ENCODE measurements at places on chromosomes 5 and 9.

GRCh38 chr9:85421641-85422040, 320.1 kb downstream of the AGTPBP1 start:
- DNase-seq = no peak

GRCh38 chr5:79172269-79172668, 60.7 kb downstream of the BHMT start:
- no peak for DNase-seq

- DNase-seq = no peak
Measured at GRCh38 chr9:89116064-89116804, 62.4 kb downstream of the SHC3 start.

DNA sequence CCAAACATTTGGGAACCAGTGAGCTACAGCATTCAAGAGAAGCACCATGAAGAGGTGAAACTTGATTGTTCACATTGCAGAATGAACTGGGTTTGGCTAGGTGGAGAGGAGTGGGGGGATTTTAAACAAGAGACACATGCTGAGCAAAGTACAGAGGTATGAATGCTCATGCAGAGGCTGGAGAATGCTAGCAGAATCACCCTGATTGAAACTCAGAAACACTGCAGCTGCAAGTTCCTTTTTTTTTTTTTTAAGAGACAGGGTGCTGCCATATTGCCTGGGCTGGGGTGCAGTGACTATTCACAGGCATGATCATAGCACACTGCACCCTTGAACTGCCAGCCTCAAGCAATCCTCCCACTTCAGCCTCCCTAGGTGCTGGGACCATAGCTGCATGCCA, 35.1 kb downstream of the DENND1A start:
- no peak for DNase-seq

DNA sequence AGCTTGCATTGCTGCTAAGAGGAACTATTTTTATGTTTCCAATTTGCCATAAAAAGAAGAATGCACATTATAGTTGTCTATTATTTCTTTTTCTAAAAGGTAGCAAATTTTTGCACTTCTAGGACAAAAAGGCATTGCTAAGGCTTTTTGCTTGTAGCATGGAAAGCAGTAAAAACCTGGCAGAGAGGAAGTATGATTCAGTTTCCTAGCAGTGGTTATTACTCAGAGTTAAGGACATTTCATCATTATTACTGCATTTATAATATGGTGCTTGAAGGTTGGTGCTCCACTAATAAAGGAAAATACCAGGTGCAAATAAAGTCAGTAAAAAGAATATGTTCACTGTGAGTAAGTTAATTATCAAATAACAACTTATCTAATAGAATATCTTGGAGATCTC, 179.8 kb upstream of the PLPPR1 start:
- no peak for DNase-seq

- no peak for DNase-seq
Measured at GRCh38 chr9:124503713-124504529, 3.3 kb downstream of the NR5A1 start.

DNA sequence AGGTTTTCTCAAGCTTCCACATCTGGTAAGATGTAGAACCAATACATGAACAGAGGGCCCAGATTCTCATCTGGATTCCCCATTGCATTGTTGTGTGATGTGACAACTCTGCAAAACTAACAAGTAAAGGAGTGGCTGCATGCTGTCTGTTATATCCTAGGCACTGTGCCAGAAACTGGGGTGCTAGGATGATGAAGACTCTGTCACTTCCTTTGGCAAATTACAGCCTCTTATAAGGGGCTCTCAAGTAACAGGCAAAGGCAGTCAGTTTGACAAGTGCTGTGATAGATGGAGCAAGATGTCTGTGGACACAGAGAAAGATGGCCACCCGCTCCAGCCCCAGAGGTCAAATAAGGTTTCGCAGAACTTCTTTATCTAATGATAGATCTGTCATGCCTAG, 115.7 kb downstream of the PAPPA start:
- DNase-seq = no peak

GRCh38 chr5:58407042-58407719, 52.7 kb downstream of the PLK2 start:
- DNase-seq = no peak

GRCh38 chr9:125513668-125514413, 193.2 kb downstream of the MAPKAP1 start:
- DNase-seq = no peak

GRCh38 chr5:141858079-141858765, 20.0 kb downstream of the PCDH1 start:
- no peak for DNase-seq

GRCh38 chr9:30075451-30076199, 2308.8 kb upstream of the ACO1 start:
- no peak for DNase-seq

- no peak for DNase-seq
Measured at GRCh38 chr5:159784993-159785392, 131.3 kb upstream of the ADRA1B start.

GRCh38 chr5:75461679-75462078, 49.8 kb downstream of the CERT1 start:
- DNase-seq = no peak

DNA sequence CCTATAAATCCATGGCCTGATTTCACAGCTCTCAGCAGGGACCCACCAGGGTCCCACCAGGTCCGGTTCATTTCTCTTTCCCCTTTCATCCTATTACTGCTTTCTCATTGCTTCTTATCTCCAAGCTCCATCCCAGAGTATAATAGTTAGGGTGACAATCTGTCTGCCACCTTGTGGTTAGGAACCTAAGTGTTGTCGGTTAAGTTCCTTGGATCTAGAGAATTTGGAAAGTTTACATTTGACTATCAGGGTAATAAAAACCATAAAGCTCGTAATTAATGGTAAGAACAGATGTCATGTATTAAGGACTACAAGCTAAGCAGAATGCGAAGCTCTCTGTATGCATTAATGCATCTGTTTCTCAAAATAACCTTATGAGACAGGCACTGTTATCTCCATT, 259.1 kb downstream of the SH3GL2 start:
- DNase-seq = no peak

GRCh38 chr5:119271758-119272730, 83.8 kb upstream of the TNFAIP8 start:
- DNase-seq = no peak

DNA sequence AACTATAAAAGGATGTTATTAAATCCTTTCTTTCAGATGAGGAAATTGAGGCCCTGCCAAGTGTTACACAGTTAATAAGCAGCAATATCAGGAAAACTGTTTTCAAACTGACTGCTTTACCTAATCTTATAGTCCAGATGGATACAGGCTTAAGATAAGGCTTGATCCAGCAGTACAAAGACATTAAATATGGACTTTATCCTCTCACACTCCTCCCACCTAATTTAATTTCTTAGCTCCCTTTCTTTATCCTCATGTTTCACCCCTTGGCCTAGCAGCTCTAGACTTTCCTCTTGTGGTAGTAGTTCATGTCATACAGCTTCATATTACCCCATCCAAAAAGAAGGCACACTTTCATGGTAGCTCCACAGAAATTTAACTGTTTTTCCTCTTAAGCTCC, 164.5 kb downstream of the BAAT start:
- DNase-seq = no peak

GRCh38 chr9:102740578-102740977, 254.6 kb upstream of the CYLC2 start:
- DNase-seq = no peak

DNA sequence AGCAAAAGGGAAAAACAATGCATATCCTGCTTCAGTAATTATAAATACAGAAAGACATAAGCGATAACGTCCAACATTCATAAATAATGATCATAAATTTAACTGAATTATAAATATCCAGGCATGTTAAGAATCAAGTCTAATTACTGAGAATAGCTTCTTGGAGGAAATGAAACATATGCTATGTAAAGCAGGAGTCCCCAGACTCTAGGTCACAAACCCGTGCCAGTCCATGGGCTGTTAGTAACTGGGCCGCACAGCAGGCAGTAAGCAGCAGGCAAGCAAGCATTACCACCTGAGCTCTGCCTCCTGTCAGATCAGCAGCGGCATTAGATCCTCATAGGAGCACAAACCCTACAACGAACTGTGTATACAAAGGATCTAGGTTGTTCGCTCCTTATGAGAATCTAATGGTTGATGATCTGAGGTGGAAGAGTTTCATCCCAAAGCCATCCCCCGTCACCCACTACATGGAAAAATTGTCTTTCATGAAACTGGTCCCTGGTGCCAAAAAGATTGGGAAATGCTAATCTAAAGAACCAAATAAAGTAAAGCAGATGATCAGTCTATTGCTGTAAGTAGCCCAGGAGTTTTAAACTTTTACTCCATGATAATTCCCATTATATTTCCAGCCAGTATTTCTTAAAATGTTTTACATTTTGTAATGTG, 50.4 kb downstream of the CERT1 start:
- DNase-seq = no peak

DNA sequence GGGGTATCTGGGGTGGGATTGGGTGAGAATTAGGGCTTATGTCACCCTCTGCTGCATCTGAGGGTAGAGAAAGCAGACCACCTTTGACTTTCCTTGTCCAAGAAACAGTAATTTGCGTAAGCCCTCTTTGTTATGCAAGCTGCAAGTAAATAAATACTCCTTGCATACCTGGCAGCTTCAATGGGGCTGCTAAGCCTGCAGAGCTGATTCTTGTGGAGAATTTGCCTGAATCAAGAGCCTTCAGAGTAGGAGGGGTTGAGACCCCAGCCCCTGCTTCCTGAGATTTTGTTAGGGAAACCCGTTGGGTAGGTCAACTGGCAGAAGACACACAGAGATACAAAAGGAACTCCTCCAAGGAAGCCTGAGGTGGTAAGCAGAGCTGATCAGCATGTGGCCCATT, 515.1 kb downstream of the DMAC1 start:
- DNase-seq = no peak

DNA sequence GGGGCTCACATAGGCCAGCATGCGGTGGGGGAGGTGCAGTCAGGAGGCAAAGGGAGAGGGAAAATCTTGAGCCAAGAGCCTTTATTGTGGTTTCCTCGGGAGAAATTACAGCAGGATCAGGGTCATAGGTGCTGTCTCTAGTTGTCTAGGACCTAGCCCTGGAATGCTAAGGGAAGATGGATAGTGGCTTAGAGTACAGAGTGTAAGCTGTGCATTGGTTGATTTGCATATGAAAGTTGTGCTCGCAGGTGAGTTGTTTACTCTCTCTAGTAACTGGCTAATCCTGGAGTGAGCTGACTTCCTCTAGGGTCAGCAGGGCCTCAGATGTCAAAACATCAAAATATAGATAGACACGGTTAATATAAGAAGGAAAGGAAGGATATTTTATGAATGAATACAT, 877.7 kb downstream of the TLE4 start:
- DNase-seq = no peak

- no peak for DNase-seq
Measured at GRCh38 chr5:56048124-56048523, 53.4 kb upstream of the IL6ST start.

DNA sequence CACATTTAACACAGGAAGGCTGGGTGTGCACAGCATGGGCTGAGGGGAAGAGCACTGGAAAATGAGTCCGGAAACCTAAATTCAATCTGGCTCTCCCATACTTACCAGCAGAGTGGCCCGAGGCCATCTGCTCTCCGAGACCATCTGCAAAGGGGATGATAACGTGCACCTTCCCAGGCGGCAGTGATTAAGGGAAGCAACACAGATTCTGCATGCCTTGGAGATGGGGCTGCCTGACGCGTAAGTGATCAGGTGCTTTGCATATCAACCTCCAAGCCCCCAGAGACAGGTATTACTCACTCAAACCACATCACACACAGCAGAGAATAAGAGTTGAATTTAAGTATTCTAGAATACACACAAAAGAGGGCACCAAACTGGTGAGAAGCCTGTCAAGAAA, 9.1 kb downstream of the EPB41L4B start:
- no peak for DNase-seq

DNA sequence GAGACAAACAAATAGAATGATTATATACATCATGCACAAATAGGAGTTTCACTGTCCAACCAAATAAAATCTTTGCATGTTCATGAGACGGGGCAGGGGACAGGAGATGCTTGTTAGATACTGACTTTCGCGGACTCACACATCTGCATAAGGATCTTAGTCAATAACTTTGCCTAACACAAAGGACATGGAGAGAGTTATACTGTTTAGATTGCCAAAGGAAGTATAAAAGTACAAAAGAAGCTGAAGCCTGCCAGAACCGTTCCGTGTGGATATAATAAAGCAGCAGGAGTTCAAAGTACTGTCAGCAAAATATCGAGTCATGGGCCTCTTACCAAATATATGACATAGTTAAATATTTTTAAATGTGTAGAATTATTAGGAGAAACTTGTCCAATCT, 1148.4 kb downstream of the EFNA5 start:
- no peak for DNase-seq

GRCh38 chr5:145347026-145347616, 488.0 kb downstream of the PRELID2 start:
- no peak for DNase-seq

- no peak for DNase-seq
Measured at GRCh38 chr9:6634444-6634843, 11.1 kb downstream of the GLDC start.

- DNase-seq = no peak
Measured at GRCh38 chr5:124631874-124632550, 114.4 kb downstream of the ZNF608 start.

GRCh38 chr5:93294996-93295395, 286.0 kb downstream of the NR2F1-AS1 start:
- no peak for DNase-seq

DNA sequence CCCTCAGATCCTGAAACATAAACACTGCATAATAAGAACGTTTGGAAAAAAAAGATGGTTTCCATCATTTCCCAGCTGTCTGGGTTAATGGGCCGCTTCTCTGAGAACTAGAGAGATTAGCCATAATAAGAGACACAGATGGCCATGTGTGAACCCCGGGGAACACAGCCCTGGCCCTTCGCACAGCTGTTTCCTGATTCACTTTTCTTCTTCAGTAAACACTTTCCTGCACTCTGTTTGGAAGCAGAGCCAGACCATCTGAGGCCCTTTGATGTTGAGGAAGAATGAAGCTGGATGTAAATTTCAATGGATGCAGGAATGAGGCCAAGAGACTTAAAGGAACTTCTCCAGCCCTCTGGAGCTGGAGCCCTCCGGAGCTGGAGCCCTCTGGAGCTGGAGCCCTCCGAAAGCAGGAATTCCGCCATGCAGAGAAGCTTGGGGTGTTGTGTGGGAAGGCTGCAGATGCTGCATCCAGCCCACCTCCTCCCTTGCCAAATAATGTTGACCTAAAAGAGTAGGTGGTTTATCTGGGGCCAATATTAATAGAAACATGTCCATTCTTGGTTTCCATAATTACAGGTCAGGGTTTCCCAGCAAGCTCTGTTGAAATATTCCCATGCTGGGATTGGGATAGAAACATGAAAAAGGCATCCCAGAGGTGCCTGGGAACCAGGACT, 218.9 kb downstream of the NXNL2 start:
- no peak for DNase-seq
